Activated CD4-positive, alpha-beta T cell treated with anti-CD3 and anti-CD28 coated beads for 48 hours (primary cell): ENCODE measurements at places on chromosomes 6 and 20.

- DNase-seq = no peak
Measured at GRCh38 chr6:43831191-43831590, 61.2 kb downstream of the VEGFA start.

- DNase-seq = no peak
Measured at GRCh38 chr6:145086197-145086596, 649.1 kb downstream of the EPM2A start.

GRCh38 chr6:75114806-75115205, 91.0 kb downstream of the COL12A1 start:
- DNase-seq = no peak

GRCh38 chr6:111642463-111643158, 36.9 kb upstream of the TRAF3IP2 start:
- DNase-seq = peak; percentile 45

DNA sequence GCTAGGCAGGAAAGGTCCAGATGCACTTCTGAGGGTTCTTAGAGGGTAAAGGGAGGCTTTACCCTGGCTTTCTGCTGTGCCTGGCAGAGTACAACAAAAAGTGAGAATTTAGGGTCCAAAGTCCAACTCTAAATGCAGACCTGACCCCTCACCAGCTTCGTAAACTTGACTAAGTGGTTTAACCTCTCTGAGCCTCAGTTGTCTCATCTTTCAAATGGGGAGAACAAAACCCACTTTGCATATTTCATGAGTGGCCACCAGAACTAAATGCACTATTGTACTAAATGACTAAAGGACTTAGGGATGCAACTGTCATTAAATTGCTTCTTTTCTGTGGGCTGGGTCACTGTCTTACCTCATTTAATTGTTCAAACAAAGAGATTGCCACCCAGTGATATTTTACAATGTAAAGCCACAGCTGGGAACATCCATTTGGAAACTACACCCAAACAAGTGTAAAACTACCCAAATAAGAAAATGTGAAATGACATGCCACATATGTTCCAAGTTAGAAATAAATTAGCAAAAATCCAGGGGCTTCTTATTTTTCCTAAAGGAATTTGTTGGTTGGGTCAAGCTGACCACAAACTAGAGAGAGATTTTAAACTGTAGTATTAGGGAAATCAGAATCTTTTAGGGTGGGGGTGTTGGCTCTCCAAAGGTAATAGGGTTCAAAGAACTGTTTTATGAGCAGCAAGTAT, 48.3 kb upstream of the RIN2 start:
- DNase-seq = no peak

DNA sequence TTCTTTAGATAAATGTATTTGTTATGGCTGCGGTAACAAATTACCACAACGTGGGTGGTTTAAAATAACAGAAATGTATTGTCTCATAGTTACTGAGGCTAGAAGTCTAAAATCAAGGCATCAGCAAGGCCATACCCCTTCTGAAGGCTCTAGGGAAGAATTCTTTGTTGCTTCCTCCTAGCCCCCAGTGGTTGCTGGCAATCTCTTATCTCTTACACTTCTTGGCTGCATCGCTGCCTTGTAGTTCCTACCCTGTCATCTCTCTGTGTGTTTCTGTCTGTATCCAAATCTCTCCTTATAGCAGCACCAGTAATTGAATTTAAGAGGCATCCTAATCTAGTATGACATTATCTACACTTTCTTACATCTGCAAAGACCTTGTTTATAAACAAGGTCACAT, 534.7 kb downstream of the PHF3 start:
- no peak for DNase-seq

- DNase-seq = no peak
Measured at GRCh38 chr6:15547400-15547799, 115.4 kb downstream of the DTNBP1 start.

- no peak for DNase-seq
Measured at GRCh38 chr20:46062151-46062550, 27.6 kb downstream of the NCOA5 start.

GRCh38 chr6:155493694-155494143, 38.1 kb upstream of the NOX3 start:
- DNase-seq = peak; percentile 47

- DNase-seq = no peak
Measured at GRCh38 chr20:35598899-35599775, 16.5 kb upstream of the SPAG4 start.

- peak; percentile 86 for DNase-seq
Measured at GRCh38 chr20:1437235-1437904, 29.3 kb downstream of the NSFL1C start.

- DNase-seq = no peak
Measured at GRCh38 chr6:163761481-163761880, 347.0 kb downstream of the QKI start.

- no peak for DNase-seq
Measured at GRCh38 chr6:37700620-37700973, 2.9 kb upstream of the MDGA1 start.

- no peak for DNase-seq
Measured at GRCh38 chr6:148924226-148925012, 177.6 kb downstream of the UST start.

- DNase-seq = no peak
Measured at GRCh38 chr20:1943275-1944002, 48.2 kb downstream of the SIRPA start.

DNA sequence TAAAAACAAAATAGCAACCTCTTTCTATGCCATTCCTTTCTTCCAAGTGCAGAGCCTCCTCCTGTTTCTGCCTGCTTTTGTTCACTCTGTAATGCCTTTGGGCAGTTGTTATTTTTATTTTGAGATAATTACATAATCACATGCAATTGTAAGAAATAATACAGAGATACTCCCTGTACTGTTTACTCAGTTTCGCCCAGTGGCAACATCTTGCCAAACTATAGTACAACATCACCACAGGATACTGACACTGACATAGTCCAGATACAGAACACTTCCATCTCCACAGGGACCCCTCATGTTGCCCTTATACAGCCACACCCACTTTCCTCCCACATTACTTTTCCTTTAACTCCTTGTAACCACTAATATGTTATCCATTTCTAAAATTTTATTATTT, 59.7 kb downstream of the BANF2 start:
- no peak for DNase-seq

DNA sequence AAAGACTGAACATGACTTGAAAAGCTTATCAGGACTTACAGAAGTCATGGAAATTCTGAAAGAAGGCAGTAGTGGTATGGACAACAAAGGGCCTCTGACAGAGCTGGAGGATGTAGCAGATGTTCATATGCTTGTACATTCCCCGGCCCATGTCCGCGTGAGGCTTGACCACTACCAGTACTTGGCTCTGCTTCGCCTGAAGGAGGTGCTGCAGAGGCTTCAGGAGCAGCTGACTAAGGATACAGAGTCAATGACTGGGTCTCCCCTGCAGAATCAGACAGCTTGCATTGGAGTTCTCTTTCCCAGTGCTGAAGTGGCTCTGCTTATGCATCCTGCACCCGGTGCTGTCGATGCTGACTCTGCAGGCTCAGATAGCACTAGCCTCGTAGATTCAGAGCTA, 29.2 kb downstream of the TAF11 start:
- no peak for DNase-seq

GRCh38 chr6:6927521-6928361, 180.0 kb upstream of the RREB1 start:
- DNase-seq = no peak

- DNase-seq = no peak
Measured at GRCh38 chr6:12715437-12715836, 1.1 kb upstream of the PHACTR1 start.

- DNase-seq = peak; percentile 82
Measured at GRCh38 chr20:44215125-44215524, 4.6 kb upstream of the OSER1 start.

DNA sequence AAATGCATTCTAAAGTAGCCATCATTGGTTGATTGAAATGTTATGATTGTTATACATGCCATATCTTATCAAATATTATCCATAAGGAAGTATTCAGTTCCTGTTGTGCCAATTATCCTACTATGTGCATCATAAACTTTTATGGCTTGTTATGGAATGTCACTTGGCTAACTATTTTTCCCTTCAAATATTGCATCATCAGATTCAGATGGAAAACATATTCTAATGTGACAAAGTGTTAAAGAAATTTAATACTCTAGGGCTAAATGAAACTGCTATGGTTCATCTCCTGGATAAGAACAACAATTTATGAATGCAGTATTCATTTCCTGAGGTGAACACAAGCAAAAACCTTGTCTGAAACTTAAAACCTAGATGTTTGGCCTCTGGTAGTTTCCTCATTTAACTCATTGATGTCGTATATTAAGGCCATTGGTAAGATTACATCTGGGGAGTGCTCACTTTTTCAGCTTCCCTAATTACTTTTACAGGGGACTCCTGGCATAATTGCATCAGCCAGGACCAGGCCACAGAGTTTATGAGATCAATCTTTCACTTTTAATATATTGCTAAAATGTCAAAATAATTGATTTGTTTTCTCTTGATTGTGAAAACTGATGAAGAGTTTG, 134.9 kb upstream of the CEP162 start:
- no peak for DNase-seq

GRCh38 chr20:63268256-63268655, 4.4 kb upstream of the ARFGAP1 start:
- DNase-seq = no peak

- peak; percentile 74 for DNase-seq
Measured at GRCh38 chr20:63183422-63184146, 32.3 kb downstream of the YTHDF1 start.

DNA sequence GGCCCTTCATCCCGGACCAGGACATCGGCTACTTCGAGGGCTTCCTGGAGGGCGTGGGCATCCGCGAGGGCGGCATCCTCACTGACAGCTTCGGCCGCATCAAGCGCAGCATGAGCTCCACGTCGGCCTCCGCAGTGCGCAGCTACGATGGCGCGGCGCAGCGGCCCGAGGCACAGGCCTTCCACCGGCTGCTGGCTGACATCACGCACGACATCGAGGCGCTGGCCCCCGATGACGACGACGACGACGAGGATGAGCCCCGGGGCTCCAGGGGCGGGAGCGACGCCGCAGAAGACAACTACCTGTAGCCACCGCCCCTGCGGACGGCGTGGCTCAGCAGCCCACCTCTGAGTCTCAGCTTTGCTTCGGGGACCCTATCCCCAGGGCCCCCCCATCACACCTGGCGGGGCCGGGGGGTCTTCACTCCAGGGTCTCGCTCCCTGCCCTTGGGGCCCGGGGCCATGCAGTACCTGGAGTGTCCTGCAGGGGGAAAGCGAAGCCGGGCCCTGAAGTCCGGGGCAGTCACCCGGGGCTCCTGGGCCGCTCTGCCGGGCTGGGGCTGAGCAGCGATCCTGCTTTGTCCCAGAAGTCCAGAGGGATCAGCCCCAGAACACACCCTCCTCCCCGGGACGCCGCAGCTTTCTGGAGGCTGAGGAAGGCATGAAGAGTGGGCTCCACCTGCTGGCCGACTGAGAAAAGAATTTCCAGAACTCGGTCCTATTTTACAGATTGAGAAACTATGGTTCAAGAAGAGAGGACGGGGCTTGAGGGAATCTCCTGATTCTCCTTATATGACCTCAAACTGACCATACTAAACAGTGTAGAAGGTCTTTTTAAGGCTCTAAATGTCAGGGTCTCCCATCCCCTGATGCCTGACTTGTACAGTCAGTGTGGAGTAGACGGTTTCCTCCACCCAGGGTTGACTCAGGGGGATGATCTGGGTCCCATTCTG, 20.8 kb upstream of the HCK start:
- DNase-seq = peak; percentile 63

DNA sequence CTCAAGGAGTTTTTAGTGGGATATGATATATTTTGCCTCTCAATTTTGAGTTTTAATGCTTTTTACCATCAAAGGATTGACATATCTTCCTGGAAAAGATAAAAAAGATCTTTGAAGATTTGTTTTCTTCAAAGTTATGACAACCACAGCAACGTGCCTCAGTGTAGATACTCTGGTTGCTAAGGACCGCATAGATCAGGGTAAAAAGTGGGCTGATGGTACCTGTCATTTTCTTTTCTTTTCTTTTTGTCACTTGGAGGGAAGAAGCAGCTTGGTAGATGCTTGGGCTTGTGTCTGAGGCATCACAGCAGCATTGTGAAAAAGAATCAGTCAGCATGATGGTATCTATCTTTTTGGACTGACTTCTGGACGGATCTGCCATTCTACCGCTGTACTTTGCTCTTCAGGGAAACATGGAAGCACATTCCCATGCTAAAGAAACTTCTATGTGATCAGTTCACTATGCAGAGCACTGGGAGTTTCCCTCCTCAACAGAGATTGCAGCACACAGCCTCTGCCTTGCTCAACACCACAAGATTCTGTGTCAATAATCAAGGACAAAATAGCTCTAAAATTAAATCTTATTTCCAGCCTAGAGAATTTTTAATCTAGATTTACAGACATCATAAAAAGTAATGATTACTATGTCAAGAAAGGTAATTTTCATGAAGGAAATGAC, 54.8 kb upstream of the SGK1 start:
- no peak for DNase-seq

- no peak for DNase-seq
Measured at GRCh38 chr6:93523365-93523764, 104.0 kb upstream of the EPHA7 start.

DNA sequence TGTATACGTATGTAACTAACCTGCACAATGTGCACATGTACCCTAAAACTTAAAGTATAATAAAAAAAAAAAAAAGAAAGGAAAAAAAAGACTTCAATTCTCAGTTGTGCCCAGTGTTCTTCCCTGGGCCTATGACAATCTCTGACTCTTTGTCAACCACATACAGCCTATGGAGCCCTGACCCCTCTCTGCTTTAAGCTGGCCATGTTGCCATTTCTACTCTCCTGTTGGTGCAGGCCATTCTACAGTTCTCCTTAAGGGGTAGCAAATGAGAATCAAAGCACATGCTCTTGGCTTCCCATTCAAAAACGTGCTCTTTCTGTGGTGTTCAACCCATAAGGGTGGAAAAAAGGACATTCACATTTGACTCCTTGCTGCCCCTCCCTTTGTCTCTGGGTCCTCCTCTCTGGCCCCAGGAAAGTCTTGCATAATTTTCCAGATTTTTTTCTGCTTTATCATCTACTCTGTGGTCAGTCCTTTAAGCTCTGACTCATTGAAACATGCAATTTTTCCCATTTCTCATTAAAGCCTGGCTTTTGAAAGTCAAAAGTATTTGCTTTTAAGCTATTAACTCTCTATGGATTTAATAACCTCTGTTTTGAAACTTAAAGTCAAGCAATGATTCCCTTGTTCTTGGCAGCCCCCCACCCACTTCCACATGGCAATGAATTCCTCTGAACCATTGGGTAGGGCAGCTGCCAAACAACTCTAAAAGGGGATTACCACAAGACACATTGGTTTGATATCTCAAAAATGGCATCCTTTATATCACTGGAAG, 208.6 kb upstream of the MCHR2 start:
- no peak for DNase-seq

DNA sequence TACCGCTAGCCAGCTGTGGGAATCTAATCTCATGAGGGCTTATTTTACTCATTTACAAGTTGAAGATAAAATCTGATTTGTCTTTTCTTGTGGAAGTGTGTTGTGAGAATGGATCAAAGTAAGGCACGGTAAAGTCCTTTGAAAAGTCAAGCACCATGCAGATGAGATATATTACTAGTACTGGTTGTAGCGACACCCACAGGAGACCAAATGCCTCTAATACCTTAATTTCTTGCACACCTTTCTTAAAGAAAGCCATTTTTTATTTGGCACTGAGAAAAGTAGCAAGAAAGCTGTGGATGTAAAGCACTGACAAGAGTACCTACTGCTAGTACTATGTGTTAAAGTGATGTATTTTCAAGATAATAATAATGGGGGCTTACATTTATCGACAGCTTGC, 191.0 kb upstream of the MMS22L start:
- no peak for DNase-seq
